ENCODE measurements at places on chromosomes 5 and 9.
A peak's percentile ranks its signal among the peaks of the same experiment; 100 is the strongest.

DNA sequence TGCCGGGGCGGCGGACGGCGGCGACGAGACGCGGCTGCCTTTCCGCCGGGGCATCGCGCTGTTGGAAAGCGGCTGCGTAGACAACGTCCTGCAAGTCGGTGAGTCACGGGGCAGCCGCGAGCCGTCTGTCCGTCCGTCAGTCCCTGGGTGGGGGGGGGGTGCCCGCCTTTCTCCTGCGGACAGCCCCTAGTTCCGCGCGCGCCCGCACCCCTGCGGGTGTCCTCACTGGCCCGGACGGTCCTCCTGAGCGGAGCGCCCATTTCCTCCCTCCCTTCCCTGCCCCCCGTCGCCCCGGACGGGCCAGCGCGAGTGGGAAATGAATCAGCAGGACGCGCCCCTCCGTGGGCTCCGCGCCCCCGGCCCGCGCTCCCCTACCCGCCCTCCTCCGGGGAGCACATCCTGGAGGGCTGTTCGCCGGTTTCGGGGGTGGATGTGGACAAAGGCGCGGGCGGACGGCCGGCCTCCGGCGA lies 828 bp downstream of the ZSWIM6 start:
- no peak for DNase-seq

DNA sequence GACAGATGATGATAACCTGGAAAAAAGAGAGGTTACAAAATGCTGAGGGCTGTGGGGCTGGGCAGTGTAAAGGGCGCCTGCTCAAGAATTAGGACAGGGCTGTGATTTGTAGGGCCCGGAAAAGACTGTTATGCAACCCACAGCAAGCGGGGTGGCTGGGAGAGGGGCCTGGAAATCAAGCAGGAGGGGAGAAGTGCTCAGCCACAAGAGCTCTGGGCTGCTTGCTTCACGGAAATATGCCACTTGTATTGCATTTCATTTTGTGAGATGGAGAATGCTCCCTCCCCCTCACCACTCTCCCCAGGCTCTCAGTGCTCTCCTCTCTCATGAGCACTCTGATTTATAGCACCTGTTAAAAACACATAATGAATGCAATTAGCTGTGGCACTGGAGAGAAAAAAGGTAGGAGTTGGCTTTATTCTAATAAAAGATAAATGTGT lies 8.4 kb upstream of the HAND1 start:
- peak; percentile 82 for DNase-seq

- DNase-seq: no peak
These were observed 244.0 kb downstream of the GABRB2 start for GRCh38 chr5:161302559-161302958.

DNA sequence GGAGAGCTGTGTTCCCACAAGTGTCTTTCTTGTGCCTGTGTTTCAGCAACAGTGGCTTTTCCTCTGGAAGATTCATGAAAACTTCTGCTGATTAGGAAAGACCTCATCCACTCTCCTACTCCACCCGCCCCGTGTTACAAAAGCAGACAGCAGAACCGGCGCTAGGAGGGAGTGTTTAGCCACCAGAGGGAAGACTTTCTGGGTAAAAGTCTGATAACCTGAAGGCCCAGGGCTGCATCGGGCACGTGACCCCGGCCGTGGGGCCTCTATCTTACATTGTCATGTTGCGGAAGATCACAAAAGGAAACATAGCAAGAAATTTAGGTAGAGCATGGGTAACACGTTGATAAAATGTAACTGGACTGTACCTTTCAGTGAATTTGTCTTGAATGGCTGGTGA lies 32.0 kb upstream of the DMRT2 start:
- no peak for DNase-seq

DNA sequence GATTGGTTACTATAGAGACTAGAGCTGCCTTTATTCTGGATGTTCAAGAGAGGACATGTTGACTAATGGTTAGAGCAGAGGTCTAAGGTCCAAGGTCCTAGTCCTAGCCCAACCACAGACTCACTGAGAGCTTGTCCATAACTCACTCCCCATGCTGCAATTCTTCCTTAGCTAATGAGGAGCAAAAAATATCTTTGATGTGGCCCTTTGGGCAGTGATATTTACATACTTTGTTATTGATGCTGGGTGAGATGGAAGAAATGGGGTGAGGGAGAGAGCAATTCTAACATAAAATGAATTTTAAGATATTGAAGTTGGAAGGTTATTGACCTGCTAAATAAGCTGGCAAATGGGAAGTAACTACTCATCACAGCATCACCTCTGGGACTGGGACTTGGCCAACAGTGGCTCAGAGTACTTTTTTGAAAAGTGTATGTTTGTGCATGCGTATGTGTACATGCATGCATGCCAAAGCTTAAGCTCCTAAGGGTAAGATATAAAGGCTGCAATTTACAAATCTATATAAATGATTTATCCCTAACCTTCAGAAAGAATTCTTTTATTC lies 58.0 kb upstream of the ANKRD55 start:
- DNase-seq: no peak
